ENCODE measurements at places on chromosomes 1 and 21.

GRCh38 chr1:240337781-240338180 lies 246.1 kb downstream of the FMN2 start:
- no peak for DNase-seq

GRCh38 chr1:6414443-6414844 lies 5.3 kb downstream of the HES2 start:
- DNase-seq: no peak

DNA sequence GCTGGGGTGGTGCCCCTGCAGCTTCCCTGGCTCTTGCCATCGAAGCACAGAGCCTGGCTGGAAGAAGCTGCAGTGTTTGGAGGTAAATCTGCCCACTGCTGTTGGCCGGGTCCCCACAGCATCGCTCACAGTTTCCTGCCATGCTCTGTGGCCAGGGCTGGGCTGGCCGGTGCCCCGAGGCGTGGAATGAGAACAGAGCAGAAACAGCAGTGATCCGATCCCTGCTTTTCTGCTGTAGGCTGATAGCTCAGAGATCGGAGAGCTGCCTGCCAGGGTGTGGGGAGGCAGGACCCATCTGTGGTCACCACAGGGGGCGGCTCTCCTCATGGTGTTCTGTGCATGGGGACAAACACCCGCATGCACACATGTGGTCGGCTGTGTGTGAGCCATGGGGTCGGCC lies 11.5 kb downstream of the SLC45A1 start:
- DNase-seq: no peak

- no peak for DNase-seq
Observed at GRCh38 chr1:236882678-236883077, 87.6 kb downstream of the MTR start.

DNA sequence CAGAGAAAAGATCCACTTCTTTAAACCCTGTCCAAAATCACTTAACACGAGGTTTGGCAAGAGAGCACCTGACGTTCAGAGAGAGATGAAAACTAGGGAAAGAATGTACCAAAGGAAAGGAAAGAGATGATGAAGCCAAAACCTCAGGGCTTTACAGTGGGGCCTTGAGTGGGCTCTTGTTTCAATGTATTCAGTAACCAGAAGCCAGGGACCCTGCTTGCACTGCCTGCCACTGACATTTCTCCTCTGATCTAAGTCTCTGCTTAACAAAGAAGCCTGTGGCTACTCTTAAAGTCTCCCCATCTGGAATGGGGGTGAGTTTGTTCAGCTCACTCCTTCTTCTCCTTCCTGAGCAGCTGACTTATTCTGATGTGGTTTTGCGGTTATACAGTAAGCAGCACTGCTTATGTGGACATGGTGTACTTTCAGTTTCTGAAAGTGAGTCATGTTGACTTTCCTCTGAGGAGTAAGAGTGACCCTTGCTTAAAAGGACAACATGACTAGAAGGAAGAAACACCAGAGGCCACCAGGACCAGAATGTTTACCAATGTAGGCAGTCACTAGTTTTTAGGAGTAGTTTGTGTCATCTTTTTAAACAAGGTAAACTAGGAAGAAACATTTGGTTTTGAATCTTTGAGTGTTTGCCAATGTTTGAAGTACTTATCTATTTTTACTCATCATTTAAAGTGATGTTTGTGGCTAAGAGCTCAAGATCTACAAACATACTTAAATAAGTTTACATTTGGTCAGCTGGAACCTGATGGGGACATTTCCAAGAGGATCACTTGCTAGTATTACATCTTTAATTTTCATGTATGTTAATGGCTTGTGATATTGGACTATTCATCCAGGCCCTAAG lies 87.4 kb downstream of the FASLG start:
- DNase-seq: peak; percentile 90

DNA sequence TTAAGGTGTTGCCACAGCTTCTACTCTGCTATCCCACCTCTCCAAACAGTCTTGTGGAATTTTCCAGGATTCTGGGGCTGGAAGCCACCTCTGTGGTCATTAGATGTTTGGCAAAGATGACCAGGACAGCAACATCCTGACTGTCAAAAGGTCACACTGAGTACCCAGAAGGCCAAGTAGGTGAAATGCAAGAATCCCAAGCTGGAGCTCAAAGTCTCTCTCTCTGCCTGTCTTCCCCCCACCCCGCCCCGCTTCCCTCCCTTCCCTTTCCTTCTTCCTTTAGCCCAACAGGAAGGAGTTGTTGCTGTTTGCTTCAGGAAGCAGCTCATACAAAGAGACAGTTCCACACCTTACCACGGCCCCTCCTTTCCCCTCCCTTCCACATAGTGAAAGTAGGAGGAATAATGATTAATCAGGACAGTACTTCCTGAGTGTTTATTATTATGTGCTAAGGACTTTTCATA lies 75.6 kb upstream of the SLC2A1 start:
- no peak for DNase-seq

DNA sequence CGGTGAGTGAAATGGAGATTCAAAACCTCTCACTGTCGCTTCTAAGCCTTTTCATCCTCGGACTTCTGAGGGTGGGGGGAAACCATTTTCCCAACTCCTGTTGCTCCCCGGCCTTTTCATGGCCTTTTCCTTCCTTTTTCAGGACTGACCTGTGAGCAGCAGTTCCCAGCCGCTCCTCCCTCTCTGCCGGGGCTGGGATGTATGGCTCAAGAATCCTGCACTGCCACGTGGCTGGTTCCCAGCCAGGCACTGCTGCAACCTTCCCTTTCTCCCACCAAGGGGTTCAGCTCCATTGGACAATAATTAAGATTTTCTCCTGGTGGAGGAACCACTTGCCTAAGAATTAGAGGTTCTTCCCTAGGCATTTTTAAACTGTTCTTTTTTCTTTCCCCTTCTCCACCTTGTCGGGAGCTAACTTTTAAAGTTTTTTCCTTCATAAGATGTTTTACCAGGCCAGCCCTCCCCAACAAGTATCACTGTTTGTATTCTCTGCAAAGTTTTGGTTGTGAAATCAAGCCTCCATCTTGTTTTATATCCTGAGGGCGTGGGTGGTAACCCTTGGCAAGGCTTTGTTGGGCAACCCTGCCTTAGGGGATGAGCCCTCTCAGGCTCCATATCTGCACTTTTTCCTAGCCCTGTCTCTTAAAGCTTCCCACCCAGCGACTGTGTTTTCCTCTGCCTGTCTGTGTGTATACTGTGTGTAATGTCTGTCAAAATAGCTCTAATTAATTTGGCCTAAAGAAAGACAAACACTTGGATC lies 1166.6 kb upstream of the ADGRL2 start:
- DNase-seq: no peak

DNA sequence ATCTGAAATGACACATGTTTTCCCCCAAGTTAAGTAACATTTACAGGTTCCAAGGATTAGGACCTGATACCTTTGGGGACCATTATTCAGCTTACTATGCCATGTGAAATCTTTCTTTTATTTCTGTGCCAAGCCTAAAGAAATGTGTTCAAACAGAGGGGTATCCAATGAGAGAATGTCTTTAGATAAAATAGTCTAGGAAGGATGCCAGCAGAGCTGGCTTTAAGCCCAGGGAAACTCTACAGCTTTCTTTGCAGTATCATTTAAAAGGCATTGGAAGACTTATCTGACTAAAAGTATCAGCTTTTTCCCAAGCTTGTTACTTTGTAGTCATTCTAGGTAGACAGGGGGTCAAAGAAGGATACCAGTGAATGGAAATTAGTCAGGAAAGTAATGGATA lies 860.4 kb downstream of the PLA2G4A start:
- no peak for DNase-seq

GRCh38 chr1:224676551-224676950 lies 60.4 kb downstream of the CNIH3 start:
- DNase-seq: no peak

GRCh38 chr1:213227458-213227857 lies 176.4 kb downstream of the RPS6KC1 start:
- no peak for DNase-seq

DNA sequence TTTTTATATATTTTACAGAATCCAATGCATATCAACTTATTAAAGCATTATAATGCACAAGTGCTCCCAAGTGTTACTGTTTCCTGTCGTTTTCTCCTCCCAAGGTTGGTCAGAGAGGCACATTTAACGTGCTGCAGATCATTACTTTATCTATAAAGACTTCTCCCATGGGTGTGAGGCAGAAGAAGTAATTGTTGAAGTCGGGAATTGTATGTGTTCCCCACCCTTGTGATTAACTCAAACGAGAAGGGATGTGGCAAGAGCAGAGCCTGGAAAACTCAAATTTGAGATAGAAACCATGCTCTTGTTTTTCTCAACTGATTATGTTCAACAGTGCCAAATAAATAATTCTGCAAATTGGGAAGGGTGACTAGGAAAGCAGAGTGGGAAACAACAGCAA lies 412.5 kb upstream of the ADAMTS5 start:
- DNase-seq: no peak

- no peak for DNase-seq
Observed at GRCh38 chr1:239795304-239795703, 296.4 kb upstream of the FMN2 start.

- DNase-seq: peak; percentile 73
Observed at GRCh38 chr1:23562137-23562876, 3.0 kb upstream of the ID3 start.

GRCh38 chr1:220529521-220530020 lies 1.6 kb downstream of the MARK1 start:
- DNase-seq: no peak

GRCh38 chr1:163863731-163864130 lies 542.0 kb downstream of the NUF2 start:
- DNase-seq: no peak

DNA sequence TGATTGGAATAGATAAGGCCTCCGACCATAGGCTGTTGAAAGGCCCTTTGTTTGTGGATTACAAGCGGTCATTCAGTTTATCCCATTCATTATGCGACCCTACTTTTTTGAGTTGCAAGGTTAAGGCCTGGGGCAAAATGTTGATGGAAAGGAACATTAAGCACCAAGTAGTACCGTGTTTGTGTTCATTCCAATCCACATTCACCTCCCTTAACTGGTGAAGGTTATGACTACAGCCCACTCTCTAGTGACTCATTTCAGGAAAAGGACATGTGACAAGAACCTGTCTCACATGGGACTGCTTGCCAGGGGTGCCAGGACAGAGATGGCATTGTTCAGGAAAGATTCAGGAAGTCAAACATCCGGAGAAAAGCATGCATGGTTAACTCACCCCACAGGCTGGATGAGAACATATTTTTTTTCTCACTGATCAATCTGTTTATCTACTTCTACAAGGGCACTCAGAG lies 81.6 kb downstream of the CD58 start:
- DNase-seq: no peak

DNA sequence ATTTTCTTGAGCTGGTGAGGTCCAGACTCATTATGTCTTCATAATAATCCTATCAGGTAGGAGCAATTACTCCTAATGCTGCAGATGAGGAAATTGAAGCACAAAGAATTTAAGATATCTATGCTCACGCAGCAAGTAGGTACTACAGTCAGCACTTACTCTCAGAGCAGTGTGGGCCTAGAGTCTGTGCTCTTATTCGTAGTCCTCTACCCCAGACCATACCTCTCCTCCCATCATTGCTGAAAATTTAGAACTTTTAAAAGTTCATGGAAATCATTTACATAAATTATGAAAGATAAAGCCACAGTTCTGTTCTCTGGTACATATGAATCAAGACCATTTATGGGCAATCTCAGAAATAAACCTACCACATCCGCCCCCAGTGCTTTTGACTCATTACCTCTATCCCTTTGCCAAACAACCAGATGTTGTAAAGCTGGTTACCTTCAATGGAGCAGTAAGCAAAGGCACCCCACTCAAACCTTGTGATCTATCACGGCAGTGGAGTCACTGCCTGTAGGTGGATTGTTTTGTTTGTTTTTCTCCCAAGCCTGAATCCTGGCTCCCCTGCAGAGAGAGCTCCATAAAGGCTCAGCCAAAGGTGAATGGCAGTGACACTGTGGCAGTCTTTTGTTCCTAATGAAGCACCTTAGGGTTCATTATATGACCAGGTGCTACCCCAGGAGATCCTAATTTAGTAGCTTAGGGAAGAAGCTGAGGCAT lies 20.9 kb upstream of the MAN1A2 start:
- no peak for DNase-seq

GRCh38 chr1:184773762-184774320 lies 19.2 kb upstream of the EDEM3 start:
- no peak for DNase-seq

DNA sequence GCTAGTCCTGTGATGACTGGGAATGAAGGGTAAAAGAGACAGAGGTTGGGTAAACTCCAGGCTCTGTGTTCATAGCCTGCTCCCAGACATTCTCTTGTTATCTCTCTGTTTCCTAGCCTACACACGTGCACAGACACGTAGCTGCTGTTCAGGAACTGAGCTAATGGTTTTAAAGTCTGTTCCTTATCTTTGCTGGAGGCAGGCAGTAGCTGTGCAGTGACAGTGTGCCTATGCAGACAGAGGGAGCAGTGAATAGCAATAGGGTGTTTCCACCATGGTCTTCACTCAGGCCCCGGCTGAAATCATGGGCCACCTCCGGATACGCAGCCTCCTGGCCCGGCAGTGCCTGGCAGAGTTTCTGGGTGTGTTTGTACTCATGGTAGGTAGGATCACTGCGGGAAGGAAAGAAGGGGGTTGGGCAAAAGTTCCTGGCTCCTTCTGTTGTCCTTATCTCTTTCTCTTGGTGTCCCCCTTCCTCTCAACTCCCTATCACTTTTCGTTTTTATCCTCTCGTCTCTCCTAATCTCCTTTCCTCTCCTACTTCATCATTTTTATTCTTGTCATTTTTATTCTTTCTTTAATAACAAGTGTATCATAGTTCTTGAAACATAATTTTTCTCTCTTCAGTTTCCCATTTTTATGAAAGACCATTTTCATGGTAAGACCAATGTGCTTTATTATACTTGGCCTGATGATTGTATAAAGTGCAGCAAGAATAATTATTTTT lies at the start of gene AQP10:
Gene AQP10 (plus strand): TSS at position 212 of the 727 bp plus-strand sequence. CDS start 63 bp downstream, at position 275.
- DNase-seq: peak; percentile 26

DNA sequence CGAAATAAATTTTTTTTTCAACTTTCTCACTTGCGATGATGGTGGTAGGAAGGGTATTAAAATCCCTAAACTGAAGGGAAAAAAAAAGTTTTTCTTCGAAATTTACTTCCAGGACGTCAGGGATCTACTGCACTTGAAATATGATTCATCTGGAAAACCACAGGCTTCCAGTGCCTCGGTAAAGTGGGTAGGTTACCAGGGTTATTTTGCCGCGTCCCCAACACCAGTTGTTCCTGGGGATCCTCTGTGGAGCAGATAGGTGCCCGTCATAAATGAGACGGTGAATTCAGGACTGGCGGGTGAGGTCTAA lies 773 bp downstream of the RABIF start:
- DNase-seq: no peak

GRCh38 chr1:119794876-119795240 lies 16.4 kb downstream of the REG4 start:
- no peak for DNase-seq

- no peak for DNase-seq
Observed at GRCh38 chr1:227733751-227734545, 1.2 kb downstream of the JMJD4 start.

- DNase-seq: no peak
Observed at GRCh38 chr1:246448373-246448772, 58.7 kb downstream of the SMYD3 start.

All from inflammatory macrophage (primary cell).